ENCODE measurements at places on chromosomes 16 and 17.
A peak's percentile ranks its signal among the peaks of the same experiment; 100 is the strongest.

GRCh38 chr16:12145918-12146317, 169.4 kb downstream of the SNX29 start:
- no peak for DNase-seq

- DNase-seq: no peak
Observed at GRCh38 chr16:81275795-81276194, 37.3 kb downstream of the BCO1 start.

DNA sequence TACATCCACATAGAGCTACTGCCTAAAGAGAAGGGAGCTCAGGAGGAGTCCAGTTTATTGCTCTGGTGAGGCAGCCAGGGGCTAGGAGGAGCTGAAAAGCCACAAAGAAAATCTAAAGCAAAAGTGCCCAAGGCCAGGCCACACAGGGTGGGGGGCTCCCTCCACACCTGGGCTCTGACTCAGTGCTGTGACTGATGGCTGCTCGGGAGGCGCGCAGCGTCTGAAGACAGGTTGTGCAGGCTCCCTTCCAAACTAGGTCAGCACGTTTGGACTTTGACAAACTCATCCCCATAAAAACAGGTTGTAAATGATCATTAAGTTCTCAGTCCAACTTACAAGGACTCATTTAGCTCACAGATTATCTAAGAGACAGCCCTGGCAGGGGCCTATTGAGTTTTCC, 22.2 kb upstream of the LCMT1 start:
- DNase-seq: no peak

DNA sequence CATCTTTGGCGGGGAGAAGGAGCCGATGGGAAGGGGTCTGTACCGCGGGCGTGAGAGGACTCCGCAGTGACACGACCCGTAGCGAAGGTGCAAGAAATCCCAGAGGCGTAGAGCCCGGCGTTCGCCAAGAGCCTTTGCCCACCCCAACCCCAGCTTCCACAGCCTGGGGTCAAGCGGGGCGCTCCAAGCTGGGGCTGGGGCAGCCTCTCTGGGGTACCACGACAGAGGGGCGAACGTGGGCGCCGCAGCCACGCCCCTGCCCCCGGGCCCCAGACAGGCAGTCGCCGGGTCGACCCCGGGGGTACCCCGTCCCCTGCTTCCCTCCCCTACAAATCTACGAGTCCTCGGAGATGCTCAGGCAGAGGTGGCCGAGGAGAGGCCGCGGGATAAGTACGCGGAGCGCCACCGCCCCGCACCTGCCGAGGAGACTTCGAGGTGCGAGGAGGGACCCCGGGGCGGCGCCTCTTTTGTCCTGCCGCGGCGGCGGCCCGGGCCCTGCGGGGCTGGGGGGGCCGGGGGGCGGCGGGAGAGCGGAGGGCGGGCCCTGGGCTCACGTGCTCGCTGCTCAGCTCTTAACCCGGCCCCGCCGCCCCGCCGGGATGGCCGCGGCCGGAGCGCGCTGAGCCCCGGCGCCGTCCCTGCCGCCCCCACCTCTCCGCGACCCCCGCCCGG, at the start of gene ADAM11:
TSS of gene ADAM11 (plus strand) at position 575 of the 672 bp plus-strand sequence. CDS start 212 bp downstream, outside the sequence.
- no peak for DNase-seq

DNA sequence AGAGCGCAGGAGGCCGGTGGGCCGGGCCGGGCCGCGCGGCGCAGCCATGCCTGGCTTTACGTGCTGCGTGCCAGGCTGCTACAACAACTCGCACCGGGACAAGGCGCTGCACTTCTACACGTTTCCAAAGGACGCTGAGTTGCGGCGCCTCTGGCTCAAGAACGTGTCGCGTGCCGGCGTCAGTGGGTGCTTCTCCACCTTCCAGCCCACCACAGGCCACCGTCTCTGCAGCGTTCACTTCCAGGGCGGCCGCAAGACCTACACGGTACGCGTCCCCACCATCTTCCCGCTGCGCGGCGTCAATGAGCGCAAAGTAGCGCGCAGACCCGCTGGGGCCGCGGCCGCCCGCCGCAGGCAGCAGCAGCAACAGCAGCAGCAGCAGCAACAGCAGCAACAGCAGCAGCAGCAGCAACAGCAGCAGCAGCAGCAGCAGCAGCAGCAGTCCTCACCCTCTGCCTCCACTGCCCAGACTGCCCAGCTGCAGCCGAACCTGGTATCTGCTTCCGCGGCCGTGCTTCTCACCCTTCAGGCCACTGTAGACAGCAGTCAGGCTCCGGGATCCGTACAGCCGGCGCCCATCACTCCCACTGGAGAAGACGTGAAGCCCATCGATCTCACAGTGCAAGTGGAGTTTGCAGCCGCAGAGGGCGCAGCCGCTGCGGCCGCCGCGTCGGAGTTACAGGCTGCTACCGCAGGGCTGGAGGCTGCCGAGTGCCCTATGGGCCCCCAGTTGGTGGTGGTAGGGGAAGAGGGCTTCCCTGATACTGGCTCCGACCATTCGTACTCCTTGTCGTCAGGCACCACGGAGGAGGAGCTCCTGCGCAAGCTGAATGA, 606 bp downstream of the THAP11 start:
- DNase-seq: peak; percentile 71
